RKO (cell line): ENCODE measurements at places on chromosomes 12 and 14.

DNA sequence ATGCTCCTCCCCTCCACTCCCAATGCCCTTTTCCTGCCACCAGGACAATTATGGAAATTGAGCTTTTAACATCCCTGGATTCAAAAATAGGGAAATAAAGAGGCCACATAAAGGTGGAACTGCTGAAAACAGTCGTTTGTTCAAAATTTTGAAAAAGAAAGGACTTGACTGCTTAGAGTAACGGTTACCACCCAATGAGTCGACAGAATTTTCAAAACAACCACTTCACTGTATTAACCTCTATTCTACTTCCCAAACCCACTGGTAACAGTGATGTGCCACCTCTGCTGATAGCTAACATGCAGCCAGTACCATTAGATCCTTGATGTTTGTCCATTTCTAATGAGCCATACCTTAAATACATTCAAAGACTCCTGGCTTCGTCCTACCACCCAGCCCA lies 4.9 kb downstream of the ST8SIA1 start:
- no peak for DNase-seq

DNA sequence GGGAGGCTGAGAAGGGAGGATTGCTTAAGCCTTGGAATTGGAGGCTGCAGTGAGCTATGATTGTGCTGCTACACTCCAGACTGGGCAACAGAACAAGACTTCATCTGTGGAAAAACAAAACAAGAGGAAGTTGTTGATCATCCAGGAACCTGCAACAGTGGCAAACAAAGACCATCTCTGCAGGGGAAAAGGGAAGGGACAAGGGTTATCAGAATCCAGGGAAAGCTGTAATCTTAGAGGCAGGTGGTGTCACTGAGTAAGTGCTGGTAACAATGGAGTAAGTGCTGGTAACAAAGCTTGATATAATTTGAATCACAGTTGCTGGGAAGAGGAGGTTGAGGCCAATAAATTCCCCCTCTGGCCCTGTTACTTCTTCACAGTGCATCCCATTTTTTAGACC lies 27.5 kb upstream of the DCN start:
- no peak for DNase-seq

DNA sequence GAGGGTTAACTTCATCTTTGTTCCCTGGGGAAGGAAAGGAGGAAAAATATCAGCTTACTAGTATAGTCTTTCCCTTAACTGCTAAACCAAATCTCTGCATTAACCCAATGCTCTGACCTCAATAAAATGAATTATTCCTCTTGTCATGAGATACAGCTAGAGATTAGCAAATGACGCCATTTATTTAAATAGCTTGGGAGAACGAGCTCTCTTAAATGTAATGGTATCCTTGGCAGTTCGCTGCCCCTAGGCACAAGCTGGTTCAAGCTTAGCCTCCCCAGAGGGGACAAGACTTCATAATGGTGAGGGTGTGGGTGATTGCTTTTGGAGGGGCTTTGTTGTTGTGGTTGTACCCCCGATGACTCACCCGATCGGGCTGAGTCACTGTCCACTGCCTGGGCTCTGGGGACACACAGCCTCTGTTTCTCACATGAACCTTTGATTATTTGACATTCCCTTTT lies 19.6 kb downstream of the FNTB start:
- DNase-seq, result no peak

DNA sequence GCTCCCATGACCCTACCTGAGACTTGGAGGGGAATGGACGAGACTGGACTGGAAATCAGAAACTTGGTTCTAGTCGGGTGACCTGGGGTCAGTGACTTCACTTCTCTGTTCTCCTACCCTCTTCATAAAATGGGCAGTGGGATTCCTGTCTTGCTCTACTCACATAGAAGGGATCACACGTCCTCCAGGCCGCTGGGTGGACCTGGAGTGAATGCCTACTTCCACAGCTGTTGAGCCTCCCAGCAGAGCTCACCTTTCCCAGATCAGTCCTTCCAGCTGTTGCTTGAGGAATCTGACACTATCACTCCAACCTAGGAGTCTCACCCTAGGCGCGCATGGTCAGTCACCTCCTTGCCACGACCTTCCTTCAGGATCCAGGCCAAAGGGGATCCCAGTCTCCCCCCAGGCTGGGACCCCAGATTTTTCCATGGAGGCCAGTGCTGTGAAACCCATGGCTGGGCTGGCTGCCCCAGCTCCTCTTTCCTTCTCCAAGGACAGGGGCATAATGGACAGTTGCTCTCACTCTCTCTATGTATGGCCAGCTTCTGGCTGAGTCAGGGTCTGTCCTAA lies 637 bp downstream of the ACVRL1 start:
- no peak for DNase-seq

DNA sequence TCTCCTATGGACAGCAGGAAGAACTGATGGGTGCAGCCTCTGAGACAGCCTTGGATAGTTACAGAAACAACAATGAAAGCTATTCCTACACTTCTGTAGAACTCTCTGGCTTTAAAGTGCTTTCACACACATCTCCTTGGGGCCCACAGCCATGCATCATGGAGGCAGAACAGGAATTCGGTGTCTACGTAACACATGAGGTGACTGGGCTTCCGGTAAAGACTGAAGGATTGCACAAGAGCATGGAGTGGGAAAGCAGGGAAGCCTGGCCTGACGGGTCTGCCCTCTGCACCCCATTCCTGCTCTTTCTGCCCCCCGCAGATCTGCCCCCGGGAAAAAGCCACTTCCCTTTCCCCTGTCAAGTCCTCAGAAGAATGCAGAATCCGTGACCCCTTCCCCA lies 82.6 kb downstream of the VWF start:
- DNase-seq, result no peak

GRCh38 chr12:100669922-100670321 lies 96.4 kb downstream of the GAS2L3 start:
- DNase-seq, result no peak

- no peak for DNase-seq
These were observed 17.4 kb upstream of the LYZ start for GRCh38 chr12:69330475-69331473.

GRCh38 chr12:98514982-98515286 lies 456 bp upstream of the TMPO start:
- DNase-seq, result no peak

- peak; percentile 14 for DNase-seq
These were observed 59.5 kb upstream of the FUT8 start for GRCh38 chr14:65352964-65353530.

GRCh38 chr14:32627545-32628298 lies 298.6 kb downstream of the AKAP6 start:
- DNase-seq, result no peak

GRCh38 chr12:68572661-68573060 lies 38.0 kb upstream of the RAP1B start:
- DNase-seq, result no peak

GRCh38 chr12:54009171-54010052 lies 627 bp downstream of the HOXC8 start:
- DNase-seq, result peak; percentile 45

- no peak for DNase-seq
These were observed 248.5 kb downstream of the IPO8 start for GRCh38 chr12:30447061-30447750.

DNA sequence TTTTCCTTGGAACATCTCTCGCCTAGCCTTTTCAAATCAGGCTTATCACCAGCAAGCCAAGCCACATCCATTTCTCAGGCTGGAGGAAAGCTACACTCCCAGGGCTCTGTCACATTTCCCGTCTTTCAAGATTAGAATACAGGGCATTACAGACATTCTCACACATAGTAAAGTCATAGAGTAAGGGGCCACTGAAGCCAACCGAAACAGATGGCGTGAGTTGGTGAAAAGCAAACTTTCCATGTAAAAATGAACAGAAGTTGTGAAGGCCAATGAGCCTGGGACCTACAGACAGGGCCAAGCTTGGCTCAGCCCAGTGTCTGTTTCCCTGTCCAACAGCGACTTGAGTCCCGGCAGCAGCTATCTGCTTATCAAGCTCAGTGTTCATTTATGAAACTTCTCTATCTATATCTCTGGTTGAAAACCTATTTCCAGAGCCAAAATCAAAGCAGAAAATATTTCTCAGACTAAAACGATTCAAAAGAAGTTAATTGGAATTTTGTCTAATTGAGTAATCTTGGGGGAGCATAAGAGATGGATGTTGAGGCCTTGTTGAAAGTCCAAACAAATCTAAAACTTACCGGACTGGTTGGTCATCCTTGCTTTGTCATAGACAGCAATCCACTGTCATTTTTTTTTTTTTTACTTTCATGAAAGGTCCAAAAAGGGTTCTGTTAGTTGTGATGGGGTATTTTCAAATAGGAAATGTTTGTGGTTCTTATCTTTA lies 105.6 kb downstream of the DAAM1 start:
- no peak for DNase-seq

- no peak for DNase-seq
These were observed 28.9 kb upstream of the TSPAN8 start for GRCh38 chr12:71186571-71187288.

DNA sequence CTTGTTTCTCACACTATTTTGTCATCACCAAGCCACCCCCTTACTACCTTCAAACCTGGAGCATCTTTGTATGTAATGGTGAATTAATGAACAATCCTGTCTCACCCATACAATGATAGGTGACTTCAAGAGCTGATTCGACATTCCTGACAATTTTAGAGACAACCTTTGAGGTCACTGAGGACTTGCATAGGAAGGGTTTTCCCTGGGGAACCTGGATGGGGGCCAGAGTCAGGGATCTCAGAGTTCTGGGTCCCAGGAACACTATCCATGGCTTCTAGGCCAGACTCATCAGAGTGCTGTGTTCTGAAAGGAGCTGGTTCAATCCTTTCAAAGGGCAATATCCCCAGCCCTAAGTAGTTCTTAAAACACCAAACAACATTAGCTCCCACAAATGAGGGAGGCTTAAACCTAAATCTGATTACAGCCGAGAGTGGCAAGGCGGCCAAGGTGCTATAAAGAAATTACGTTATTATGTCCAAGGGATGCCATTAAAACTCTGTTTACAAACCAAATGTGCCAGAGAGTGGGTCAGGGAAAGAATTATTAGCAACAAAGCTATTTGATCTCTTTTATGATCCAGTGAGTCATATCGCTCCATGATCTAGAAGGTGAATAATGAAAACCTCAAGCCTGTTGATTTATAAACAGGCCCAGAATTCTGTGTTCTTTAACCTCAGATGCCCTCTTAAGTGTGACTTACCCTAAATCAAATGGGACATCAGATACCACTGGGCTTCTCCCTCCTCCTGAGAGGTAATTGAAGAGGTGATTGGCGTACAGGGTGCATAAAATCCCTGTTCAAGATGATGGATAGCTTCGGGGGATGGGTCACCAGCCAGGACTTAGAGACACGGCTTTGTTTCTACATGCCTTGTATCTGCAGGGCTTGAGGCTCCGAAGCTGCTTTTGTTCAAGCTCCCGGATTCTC lies 230.2 kb upstream of the TBX3 start:
- no peak for DNase-seq
